ENCODE measurements at places on chromosomes 2 and 18.

GRCh38 chr2:145682546-145683157 lies 1162.7 kb upstream of the ZEB2 start:
- DNase-seq: peak; percentile 40

GRCh38 chr2:178804791-178805190 lies 2.4 kb downstream of the TTN start:
- DNase-seq: no peak

DNA sequence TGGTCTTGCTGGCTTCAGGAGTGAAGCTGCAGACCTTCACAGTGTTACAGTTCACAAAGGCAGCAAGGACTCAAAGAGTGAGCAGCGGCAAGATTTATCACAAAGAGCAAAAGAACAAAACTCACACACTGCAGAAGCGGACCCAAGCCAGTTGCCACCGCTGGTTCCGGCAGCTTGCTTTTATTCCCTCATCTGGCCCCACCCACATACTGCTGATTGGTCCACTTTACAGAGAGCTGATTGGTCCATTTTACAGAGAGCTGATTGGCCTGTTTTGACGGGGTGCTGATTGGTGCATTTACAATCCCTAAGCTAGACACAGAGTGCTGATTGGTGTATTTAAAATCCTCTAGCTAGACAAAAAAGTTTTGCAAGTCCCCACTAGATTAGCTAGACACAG lies 37.2 kb upstream of the ZNF532 start:
- no peak for DNase-seq

GRCh38 chr2:26915316-26915715 lies 55.1 kb upstream of the MAPRE3 start:
- DNase-seq: no peak

DNA sequence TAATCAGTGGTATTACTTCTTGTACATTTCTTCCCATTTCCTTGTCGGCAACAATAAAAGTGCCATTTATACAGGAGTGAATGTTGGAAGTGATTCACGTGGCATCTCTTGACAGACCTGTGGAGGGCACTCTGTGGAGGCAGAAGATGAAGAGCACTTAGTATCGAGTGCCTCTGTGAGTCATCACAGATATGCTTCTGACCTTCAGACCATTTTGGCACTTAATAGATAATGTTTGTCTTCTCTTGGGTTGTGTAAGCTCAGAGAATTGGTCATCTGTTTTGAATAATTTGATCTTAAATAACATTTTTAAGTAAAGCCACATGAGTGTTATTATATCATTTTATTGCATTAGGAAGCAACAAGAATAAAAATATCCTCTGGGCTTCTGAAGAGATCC lies 305.5 kb downstream of the PTPRM start:
- DNase-seq: peak; percentile 23

DNA sequence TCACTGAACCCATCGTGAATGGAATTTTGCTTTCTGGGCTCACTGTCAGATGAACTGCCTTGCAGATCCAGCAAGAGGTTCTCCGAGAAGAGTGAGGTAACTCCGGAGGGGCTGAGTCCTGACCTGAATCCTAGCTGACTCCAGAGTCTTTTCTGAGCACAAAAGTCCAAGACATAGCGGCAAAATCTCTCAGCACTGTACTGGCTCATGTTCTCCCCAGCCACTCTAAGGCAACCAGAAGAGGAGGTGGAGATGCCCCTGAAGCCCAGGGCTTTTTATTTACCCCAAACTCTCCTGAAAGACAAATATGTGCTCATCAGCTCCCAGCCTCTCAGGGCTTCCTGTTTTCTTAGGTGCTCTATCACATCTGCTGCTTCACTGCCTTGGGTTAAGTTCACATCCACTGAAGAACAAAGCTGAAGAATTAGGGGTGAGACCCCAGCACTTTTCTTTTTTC lies 221.8 kb downstream of the MREG start:
- DNase-seq: no peak

GRCh38 chr2:214839464-214839863 lies 30.0 kb upstream of the BARD1 start:
- no peak for DNase-seq

- peak; percentile 14 for DNase-seq
Observed at GRCh38 chr2:165238295-165238694, 919 bp upstream of the SCN2A start.

- no peak for DNase-seq
Observed at GRCh38 chr2:42386682-42387081, 25.7 kb upstream of the COX7A2L start.

GRCh38 chr2:171824086-171824485 lies 70.0 kb downstream of the SLC25A12 start:
- DNase-seq: no peak

GRCh38 chr2:207139552-207139951 lies 26.2 kb downstream of the KLF7 start:
- DNase-seq: no peak

GRCh38 chr18:50142441-50143120 lies 52.4 kb downstream of the MYO5B start:
- no peak for DNase-seq

GRCh38 chr2:6412533-6413091 lies 453.1 kb downstream of the CMPK2 start:
- DNase-seq: peak; percentile 47

GRCh38 chr2:227473122-227473461 lies 1.1 kb downstream of the AGFG1 start:
- no peak for DNase-seq

- DNase-seq: no peak
Observed at GRCh38 chr2:88247531-88247930, 77.4 kb downstream of the THNSL2 start.

GRCh38 chr2:175027755-175028154 lies 22.6 kb upstream of the CHN1 start:
- DNase-seq: no peak

DNA sequence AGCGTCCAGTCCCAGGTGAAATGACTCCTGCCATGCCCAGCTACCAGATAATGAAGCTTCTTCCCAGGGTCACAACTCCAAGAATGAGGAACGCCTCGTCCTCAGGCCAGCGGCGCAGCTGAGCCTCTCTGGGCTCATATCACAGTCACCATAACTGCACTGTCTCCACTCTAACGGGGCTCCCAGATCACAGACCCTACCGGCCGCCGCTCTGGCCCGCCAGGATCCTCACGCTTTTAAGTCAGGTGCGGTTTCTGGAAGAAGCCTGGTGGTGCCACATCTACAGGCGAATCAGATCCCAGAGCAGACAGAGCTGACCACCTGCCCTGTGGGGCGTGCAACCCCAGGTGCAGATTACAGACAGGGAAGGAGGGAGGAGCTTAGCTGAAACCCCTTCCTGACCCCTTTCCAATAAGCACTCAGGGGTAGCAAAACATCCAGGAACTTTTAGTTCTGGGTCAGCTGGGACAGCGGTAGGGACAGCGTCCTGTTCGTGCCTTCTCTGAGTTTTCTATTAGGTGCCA lies 3.7 kb upstream of the ACKR3 start:
- DNase-seq: no peak

DNA sequence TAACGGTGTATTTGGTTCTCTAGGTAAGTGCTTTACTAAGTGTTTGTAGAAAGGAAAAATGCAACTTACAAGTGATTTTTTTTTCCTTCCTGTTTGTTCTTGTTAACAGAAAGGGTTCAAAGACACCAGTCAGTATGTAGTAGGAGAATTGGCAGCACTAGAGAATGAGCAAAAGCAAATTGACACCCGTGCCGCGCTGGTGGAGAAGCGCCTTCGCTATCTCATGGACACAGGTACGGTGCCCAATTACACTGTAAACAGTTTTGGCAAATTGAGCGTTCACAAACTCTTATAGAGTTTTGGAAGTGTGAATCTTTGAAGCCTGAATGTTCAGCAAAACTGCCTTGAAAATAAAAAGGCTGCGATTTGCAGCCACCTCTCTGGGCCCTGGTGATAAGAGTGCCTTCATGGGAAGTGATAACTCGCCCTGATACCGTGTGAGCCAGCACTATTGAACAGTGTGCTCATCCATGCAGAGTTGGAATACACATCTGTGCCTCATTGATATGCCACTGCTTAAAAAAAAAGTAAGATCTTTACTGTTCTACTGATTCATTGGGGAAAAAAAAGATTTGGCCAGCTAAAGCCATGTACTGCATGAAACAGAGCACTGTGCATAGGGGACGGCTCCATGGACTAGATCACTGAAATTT lies 54.0 kb upstream of the OTX1 start:
- DNase-seq: no peak

GRCh38 chr2:219440388-219441256 lies 6.0 kb downstream of the SPEG start:
- no peak for DNase-seq

GRCh38 chr2:11187083-11187619 lies 31.9 kb downstream of the SLC66A3 start:
- DNase-seq: peak; percentile 41

DNA sequence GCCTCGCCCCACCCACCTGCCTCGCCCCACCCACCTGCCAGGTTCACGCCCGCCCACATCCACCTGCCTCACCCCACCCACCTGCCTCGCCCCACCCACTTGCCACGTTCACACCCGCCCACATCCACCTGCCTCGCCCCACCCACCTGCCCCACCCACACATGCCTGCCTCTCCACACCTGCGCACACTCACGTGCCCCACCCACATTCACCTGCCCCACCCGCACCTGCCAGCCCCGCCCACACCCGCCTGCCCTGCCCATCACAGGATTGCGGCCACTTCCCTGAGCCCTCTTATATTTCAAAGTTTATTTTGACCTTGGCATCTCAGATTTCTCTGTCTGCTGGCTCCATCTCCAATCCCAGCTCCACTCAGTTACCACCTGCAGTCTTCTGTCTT lies 217.5 kb upstream of the SOX11 start:
- no peak for DNase-seq

DNA sequence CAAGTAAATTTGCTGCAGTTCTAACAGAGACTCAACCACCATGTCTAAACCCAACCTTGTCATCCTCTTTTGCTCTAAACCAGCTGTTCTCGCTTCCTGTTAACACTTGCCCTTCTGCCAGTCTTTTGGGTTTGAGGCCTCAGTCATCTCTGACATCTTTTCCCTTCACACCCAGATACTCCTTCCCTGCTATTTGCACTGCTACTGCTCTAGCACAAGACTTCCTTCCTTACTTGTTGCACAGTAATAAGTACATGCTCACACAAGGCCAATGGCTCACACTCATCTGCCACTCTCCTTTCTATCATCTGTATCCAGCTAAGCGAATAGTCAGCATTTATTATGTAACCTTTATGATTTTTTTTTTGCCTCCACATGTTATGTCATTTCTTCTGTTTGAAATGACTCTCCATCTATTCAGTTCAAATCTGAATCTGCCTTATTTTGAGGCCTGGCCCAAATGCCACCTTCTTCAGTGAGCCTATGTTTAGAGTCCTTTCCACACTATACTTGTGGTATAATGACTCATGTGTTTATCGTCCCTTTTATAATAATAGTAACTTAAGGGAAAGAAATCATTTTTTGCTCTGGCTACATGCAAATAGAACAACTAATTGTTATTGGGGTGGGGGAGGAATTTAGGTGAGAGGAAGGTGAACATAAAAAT lies 22.5 kb upstream of the CDKL4 start:
- peak; percentile 4 for DNase-seq

Data from stromal cell of bone marrow (primary cell).